ENCODE measurements at places on chromosomes 3 and 15.

- DNase-seq = no peak
Measured at GRCh38 chr15:48554112-48554511, 91.4 kb downstream of the FBN1 start.

GRCh38 chr15:68209735-68210408, 4.7 kb upstream of the CALML4 start:
- DNase-seq = no peak

GRCh38 chr15:25397100-25397499, 41.7 kb downstream of the UBE3A start:
- DNase-seq = no peak

GRCh38 chr15:57878573-57878972, 172.1 kb downstream of the POLR2M start:
- DNase-seq = no peak

Measured in H4 (cell line).